ENCODE measurements at places on chromosomes 6 and 20.

- no peak for DNase-seq
Measured at GRCh38 chr6:12313992-12314589, 23.9 kb downstream of the EDN1 start.

- DNase-seq: no peak
Measured at GRCh38 chr6:168417679-168418557, 23.1 kb upstream of the SMOC2 start.

DNA sequence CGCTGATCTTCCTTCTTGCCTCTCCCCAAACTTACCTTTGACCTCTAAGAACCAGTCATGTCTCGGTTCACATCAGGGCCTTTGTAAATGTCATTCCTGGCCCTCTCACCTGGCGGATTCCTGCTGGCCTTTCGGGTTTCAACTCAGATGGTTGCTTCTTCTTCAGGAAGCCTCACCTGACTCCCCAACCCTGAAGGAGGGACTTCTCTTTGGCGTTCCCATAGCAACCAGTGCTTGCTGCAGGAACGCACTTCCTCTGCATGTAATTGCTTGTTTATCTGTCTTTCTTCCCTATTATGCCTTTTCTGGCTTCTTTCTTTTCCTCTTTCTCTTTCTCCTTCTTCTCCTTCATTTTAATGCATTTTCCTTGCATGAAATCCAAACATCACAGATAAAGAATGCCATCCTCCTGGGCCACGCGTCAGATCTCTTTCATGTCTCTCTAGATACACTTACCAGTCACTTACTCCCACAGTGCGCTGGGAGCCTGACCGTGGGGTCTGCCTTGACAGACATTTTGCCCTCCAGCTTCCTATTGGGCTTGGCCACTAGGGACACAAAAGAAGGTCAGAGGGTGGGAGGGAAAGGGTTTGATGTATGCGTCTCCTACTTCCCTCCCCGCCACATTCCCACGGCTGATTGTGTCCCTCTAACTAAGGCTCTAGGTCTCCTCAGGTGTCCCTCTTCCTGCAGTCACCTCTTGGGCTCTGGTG lies 295.7 kb upstream of the TSHZ2 start:
- no peak for DNase-seq

- no peak for DNase-seq
Measured at GRCh38 chr6:46923476-46923875, 1.7 kb upstream of the ADGRF5 start.

DNA sequence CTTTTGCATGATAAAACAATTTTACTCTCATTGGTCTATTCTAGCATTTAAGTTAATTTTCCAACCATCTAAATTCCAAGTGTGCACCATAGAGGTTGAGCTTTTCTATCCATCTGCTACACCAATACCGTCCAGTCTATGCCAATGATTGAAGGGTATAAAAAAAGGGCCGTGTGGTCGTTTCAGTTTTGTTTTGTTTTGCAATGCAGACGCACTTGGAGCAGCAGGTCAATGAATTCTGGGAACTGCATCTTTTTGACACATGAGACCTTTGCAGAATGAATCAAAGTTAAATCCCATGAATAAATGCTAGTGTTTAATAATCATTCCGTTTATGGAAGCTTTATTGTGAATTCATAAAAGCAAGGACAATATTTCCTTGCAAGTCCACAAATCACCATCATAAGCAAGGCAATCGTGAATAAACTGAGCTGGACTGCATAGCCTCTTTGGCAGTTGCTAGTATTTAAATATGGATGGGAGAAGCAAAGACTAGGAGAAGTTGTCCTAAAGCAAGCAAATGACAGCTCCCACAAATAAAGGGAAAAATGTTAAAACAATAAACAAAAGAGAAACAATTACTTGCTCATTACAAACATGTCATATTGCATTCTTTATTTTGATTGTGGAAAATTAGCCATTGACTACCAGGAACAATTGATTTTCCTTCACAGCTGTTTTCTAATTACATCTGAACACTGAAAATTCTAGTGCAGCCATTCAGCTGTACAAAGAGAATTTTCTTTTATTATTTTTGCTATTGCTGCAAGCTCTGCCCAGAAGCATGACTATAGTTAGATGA lies 649.7 kb upstream of the GJE1 start:
- DNase-seq: no peak

GRCh38 chr6:76420094-76420493 lies 347.6 kb upstream of the IMPG1 start:
- no peak for DNase-seq

DNA sequence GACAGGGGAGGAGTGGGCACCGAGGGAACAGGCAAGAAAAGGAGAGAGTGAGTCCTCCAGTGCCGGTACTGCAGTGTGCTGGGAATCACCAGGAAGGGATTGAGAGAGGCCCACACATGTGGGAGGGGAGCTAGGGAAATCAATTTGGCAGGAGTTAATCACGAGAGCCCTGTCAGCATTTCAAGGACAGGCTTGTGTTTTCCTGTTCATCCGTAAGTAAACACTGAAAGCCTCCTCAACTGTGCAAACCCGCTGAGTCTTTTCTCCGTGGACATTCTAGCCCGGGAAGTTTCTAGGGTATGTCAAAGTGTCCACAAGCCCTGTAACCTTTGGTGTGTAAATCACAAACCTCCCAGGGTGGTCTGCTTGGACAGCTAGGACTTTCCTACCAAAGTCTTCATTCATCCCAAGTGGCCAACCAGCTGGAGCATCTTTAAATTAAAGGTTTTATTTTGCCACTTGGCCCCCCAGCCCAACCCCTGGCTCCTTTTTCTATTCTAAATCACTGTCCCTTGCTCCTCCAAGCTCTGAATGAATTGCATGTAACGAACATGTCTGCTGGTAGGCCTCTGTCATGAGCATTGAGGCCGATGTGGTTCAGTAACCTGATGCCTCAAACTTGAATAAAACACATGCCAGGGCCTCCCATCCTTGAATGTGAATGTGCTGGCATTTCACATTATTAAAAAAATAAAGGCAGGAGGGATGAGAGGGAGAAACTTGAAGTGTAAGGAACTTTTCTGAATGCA lies 149.1 kb downstream of the ZNF217 start:
- no peak for DNase-seq

- DNase-seq: no peak
Measured at GRCh38 chr20:63955281-63955826, 862 bp downstream of the UCKL1 start.

DNA sequence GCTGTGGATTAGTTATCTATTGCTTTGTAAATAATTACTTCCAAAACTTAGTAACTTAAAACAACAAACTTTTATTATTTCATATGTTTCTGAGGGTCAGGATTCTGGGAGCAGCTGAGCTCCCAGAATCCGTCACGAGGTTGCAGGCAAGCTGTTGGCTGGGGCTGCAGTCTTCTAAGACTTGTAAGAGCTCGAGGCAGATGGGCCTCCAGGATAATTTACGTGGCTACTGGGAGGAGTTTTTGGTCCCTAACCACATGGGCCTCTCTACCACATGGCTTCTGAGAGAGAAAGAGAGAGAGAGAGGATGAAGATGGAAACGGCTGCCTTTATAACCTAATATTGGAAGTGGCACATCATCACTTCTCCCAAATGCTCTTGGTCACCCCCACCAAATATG lies 64.9 kb upstream of the SULF2 start:
- DNase-seq: no peak

- no peak for DNase-seq
Measured at GRCh38 chr20:881051-881782, 34.9 kb downstream of the ANGPT4 start.

DNA sequence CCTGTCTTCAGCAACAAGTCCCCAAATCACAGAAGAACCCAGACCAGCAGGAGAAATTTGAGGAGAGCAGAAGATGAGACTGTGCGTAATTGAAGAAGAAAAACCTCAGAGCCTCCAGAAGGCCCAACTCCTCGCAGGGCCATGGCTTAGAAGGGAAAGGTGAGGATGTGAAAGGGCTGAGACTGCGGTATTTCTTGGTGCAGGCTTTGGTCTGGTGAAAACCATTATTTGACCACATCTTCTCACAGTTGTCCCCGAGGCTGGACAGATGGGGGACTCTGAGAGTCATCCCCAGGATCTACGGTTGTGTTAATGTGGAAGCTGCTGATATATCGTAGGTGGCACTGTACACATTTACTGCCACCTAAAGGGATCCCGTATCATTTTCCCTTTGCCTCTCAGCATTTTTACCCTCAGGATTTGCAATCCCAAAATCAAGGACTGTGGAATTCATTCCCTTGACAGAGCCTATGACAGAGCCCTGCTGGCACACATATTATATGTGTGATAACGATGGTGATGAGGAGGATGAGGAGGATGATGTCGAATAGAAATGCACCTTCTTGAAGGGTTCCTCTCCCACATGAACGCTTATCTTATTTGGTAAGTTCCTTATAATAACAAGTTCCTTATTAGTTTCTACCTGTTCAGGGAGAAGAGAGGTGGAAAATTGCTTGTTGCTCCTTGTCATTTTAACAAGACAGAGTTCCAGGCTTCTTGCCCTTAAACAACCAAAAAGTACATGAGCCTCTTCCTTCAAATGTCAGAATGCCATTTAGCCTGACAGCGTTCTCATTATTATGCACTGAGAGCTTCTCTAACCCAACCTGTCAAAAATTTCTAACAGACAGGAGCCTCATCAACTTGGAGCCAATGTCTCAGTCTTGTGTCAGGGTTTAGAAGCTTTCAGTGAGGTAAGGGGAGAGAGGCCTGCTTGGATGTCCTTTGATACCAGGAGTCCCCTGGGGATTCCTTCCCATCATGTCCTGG lies 135.8 kb downstream of the PXDC1 start:
- no peak for DNase-seq

DNA sequence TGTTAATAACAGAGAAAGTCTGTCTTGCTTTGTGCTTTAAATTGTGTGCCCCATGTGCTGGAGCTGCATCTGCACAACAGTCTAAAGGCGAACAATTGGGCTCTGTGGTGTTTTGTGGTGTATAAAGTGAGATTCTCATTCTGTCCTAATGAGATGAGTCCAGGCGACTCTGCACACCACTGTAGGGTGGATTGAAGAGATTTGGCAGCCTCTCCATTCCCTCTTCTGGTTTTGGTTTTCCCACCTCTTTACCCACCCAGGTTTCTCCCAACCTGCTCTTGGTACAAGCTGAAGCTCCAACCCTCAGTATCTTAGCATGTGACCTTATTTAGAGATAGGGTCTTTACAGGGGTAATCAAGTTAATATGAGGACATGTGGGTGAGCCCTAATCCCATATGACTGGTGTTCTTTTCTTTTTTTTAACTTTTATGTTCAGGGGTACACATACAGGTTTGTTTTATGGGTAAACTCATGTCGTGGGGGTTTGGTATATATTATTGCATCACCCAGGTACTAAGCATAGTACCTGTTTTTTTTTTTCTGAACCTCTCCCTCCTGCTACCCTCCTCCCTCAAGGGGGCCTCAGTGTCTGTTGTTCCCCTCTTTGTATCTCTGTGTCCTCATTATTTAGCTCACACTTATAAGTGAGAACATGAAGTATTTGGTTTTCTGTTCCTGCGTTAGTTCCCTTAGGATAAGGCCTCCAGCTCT lies 217.6 kb upstream of the DTNBP1 start:
- DNase-seq: no peak

DNA sequence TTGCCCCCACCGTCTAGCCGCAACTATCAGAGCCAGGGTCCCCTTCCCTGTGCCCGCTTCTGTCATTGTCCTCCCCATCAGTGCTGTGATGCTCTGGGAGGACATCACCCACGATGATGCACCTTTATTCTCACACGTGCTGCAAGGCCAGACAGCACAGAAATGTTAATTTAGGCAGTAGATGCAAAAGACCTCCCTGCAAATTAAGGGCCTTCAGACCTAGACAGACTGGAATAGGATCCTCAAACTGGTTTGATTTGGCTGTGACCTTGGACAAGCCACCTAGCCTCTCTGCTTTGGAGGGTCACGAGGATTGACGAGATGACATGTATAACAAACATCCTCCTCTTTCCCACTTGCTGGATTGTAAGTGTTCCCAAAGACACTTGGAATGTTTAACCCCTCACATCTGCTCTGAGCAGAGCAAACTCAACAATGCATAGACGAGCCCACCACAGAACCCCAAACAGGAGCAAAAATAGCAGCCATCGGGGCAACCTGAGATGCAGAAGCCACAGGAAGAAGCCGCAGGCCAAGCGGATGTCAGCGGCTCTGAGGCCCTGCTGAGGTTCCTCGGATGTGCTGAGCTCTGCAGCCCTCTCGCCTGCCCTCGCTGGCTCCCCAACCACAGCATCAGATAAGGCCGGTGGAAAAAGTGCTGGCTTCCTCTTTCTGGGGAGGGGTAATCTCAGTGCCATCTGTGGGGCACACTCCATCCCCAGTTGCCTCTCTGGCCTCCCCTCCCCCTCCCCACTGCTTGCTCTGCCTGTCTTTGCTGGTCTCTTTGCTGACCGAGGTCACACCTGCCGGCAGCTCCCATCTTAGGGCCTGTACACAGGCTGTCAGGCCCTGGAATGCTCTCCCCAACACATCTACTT lies 35.3 kb downstream of the TOX2 start:
- DNase-seq: peak; percentile 59

DNA sequence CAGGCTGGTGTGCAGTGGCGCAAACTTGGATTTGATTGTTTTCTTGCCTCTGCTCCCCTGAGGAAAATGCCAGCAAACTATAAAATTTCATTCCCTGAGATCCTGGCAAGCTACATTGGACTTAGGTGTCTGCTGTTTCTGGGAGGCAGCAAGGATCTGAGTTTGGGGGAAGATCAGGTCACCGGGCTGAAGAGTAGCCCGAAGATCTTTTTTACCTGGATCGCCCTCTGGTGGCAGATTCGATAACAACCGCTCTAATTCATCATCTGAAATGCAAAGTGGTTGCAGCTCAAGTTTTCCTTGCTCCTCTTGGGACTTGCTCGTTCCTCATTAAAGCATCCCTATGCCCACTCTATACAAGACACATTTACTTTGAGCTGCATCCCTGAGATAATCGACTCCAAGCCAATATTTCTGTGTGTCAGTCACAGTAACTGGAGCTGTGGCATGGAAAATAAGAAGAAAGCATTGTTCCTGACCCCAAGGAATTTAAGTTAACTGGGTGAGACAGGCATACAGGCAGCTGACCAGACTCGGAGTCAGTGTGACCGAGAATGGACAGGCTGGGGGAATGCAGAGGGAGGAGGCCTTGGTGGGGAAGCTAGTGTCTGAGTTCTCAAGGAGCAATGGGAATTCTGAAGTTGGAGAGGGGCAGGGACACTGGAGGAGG lies 131.8 kb upstream of the PROKR2 start:
- peak; percentile 24 for DNase-seq

DNA sequence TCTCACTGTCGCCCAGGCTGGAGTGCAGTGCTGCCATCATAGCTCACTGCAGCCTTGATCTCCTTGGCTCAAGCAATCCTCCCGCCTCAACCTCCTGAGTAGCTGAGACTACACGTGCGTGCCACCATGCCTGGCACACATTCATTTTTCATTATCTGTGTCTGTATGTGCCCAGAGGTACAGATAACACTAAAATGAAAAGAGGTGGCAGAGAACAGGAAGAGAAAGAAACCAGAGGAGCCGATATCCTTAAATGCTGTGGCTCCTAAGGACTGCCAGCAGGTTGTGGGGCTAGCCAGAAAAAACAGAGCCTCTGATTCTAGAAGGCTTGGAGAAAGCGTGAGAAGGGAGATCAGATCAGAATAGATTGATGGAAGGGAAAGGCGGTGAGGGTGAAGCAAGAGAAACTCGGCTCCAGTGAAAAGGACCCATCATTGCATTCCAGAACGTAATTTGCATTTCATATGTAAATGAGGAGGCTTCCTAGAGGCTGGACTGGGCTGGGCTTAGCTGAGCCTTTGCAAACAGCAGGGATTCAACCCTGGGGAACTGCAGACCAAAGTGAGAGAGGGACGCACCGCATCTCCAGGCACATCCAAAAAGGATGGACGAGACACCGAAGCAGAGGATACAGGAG lies 64.2 kb downstream of the GCNT2 start:
- no peak for DNase-seq

All from activated CD8-positive, alpha-beta memory T cell treated with anti-CD3 and anti-CD28 coated beads for 1 hour (primary cell).